ENCODE measurements at places on chromosomes 7 and 10.

GRCh38 chr7:40758590-40758989 is 623.8 kb downstream of the SUGCT start:
- no peak for DNase-seq

DNA sequence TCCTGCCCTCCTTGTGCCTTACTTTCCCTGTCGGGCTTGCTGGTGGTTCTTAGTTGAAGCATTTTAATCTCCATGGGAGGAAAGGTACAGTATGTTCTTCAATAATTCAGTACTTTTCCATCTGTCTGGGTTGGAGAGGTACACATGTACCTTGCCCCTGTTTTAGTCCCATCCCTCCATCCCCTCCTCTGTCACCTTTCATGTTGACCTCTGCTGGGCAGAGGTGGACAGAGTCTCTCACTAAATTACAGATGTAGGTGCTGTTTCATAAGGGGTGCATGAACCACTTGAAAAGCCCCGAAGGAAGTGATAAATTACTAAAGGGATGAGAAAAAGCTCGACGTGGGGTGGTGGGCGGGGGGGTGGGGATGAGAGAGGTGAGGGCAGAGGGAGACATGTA is 5.4 kb downstream of the AGFG2 start:
- DNase-seq = no peak

DNA sequence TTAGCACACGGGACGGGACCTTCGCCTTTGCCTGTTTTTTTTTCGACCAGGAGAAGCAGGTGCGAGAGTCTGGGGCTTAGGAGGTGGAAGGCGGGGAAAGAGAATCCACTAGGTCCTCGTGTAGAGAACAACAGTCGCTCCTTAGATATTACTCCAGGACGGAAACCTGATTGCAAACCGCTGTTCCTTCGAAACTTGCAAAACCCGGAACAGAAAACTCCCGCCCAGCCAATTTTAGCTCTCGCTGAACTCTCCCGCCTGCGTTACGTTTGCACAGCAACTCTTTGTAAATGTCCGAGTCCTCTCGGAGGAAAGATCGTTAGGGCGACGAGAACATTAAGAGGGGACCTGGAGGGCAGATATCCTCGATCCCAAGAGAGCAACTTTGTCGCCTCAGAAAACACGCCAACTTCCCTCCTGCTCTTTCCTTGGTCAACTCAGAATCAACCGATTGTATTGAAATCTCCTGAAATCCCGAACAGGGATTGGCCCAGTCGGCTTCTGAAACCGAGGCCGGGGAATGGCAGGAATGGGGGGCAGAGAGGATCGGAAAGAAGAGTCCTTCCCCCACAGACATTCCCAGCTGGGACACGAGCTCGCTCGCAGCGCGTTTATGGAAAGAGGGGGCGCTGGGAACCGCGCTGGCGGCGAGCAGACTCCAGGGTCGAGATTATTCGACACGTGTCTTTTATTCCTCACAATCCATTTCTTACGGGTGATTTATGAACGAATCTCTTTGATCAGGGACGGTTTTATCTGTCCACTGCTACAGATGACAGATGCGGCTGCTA is 9.9 kb downstream of the TWIST1 start:
- DNase-seq = no peak

- DNase-seq = no peak
These were observed 10.6 kb upstream of the CPVL start for GRCh38 chr7:29156907-29157452.

GRCh38 chr10:29687421-29688164 is 52.8 kb upstream of the SVIL start:
- no peak for DNase-seq

- DNase-seq = no peak
These were observed 187.8 kb downstream of the GNAT3 start for GRCh38 chr7:80324032-80324431.

- DNase-seq = no peak
These were observed 126.4 kb upstream of the LRRTM3 start for GRCh38 chr10:66799474-66799873.

- DNase-seq = no peak
These were observed 113.9 kb upstream of the STK17A start for GRCh38 chr7:43469051-43469450.

GRCh38 chr7:157276731-157277562 is 59.9 kb upstream of the DNAJB6 start:
- no peak for DNase-seq

DNA sequence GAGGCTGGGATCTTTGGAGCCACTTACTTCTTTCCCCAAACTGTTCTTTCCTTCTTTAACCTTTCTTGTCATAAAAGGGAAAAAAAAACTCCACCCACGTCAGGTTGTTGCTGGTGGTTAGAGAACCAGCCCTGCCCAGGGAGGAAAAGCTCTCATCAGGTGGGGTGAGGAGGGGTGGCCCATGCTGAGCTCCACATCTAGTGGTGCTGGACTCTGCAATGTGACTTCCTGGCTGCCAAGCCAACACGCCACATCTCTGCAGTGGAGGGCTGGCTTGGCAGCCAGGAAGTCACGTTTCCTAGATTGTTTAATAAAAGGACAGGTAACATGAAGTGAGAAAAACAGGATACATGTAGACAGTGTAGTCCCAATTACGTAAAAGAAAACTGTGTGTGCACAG is 37.4 kb downstream of the WIPF3 start:
- no peak for DNase-seq

DNA sequence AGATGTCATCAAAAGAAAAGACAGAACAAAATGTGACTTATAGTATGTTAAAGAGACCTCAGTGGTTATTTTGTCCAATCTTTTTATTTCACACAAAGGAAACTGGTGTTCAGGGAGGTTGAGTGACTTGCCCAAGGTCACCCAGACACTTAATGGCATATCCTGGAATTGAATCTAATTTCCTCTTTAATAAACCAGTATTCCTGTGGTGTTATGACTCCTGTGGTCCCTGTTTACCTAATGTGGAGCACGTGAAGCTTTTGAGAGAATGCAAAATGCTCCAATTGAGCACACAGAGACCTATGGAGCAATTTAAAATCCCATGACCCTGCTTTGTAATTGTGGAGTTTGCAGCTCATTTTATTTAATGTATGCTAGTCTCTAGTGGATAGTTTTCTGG is 251.9 kb downstream of the REEP3 start:
- DNase-seq = no peak

DNA sequence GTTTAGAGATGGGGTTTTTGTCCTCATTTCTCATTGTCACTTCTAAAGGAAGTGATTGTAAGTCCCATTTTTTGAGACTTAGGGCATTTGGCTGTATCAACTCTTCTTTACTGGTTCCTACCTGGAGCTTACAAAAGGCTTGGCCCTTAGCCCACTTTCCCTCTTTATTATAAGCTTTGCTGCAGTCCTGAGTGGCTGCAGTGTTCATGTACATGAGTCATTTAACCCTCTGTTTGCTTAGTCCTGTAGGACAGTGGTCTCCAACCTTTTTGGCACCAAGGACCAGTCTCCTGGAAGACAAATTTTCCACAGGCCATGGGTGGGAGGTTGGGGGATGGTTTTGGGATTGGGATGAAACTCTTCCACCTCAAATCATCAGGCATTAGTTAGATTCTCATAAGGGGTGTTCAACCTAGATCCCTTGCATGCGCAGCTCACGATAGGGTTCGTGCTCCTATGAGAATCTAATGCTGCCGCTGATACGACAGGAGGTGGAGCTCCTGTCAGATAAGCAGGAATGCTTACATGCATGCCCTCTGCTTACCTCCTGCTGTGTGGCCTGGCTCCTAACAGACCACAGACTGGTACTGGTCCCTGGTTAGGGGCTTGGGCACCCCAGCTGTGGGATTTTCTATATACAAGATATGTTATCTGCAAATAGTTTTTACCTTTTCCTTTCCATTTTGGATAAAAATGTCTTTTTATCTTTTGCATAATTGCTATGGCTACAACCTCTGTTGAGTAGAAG is 99.7 kb downstream of the CCSER2 start:
- DNase-seq = no peak

GRCh38 chr10:72013202-72013945 is 49.2 kb downstream of the CHST3 start:
- no peak for DNase-seq

- no peak for DNase-seq
These were observed 55.8 kb upstream of the SEMA3C start for GRCh38 chr7:80974396-80975358.

GRCh38 chr7:87217983-87218653 is 1.4 kb downstream of the TMEM243 start:
- no peak for DNase-seq

GRCh38 chr10:52334595-52334994 is 20.5 kb downstream of the DKK1 start:
- no peak for DNase-seq

- DNase-seq = no peak
These were observed 50.0 kb upstream of the MTPN start for GRCh38 chr7:136027160-136027559.

GRCh38 chr7:82530361-82530760 is 86.8 kb upstream of the CACNA2D1 start:
- DNase-seq = no peak

DNA sequence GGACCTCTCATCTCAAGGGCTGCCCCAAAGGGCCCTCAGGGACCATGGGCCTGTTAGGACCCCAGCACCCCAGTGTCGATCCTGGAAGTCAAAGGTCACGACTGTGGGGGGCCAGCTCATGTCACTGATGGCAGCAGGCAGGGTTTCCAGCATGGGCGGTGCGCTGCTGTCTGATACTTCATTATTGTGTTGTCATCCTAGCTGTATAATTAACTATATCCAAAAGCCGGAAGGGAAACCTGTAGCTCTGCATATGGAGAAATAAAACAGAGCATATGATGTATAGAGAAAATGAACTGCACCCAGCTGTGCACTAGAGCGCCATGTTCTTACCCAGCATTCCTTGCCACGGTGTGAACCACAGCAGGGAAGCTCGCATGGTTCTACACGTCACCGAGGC is 196.3 kb downstream of the EBF3 start:
- no peak for DNase-seq

GRCh38 chr10:3467052-3467951 is 294.7 kb upstream of the PITRM1 start:
- no peak for DNase-seq

DNA sequence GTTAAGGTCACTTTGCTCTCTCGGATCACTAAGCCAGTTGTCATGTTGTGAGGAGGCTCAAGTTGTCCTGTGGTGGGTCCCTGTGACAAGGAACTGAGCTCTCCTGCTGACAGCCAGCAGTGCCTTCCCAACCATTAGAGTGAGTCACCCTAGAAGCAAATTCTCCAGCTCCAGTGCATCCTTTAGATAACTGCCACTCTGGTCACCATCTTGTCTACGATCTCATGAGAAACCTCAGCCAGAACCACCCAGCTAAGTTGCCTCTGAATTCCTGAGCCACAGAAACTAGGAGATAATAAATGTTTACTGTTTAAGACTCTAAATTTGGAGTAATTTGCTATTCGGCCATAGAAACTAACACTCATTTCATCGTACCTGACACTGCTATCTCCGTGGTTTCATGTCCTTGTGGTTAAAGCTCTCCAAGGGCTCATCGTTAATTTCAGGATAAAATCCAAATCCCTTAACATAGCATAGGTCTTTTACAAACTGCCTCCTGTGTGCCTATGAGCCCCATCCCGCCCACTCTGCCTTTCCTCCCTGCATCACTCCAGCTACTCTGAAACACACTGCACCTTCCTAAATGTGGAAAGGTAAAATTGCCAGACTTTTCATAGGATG is 56.5 kb upstream of the WIPF3 start:
- no peak for DNase-seq

DNA sequence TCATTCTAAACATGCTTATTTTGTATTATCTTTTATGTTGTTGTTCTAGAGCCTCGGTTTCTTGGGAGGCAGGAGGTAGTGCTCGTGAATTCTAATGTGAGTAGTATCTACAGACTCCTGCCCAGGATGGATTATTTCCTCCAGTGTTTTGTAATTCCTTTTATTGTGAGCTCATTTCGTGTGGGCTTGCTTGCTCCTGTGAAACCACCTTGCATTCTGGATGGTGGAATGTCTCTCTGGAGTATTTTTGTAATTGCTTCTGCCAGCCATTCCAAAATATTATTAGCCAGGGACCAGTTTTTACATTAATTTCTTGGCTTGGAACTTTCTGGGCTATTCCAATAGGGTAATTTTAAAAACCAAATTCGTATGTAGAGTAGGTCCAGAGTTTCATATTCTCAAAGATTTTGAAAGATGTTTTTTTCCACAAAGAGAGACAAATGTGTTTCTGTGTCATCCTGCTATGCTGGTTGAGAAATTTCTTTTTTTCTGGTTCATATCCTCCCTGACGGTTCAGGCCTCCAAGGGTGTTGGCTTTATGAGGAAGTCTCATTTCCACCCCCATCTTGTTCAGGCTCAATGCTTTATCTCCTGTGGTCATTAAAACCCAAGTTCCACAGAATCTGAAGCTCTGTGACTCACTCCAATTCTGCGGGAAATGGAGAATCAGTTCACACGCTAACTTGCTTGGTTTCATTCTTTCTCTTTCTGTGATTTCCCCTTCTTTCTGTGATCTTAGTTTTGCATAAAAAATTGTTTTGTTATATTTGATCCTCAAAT is 41.7 kb upstream of the CALD1 start:
- no peak for DNase-seq

Data from activated CD4-positive, alpha-beta T cell treated with anti-CD3 and anti-CD28 coated beads for 24 hours (primary cell).